HepG2 (cell line): ENCODE measurements at places on chromosomes 12 and 14.

DNA sequence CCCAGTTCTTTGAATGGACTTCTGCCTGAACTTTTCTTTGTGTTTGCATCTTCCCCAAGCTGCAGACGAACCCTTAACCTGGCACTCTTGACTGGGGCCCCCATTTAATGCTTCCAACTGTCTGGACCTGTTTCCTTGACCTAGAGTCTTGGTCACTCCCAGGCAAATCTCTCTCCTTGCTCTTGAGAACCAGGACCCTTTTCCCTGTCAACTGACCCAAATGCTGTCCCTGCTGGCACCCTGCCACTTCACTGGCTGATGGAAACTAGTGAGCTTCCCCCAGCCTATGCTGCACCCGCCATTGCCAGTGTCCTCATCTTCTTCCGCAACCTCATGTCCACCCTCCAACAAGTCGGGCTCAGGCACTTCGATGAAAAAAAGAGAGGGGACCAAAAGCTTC lies 79.5 kb downstream of the PRIMA1 start:
- no peak for DNase-seq

DNA sequence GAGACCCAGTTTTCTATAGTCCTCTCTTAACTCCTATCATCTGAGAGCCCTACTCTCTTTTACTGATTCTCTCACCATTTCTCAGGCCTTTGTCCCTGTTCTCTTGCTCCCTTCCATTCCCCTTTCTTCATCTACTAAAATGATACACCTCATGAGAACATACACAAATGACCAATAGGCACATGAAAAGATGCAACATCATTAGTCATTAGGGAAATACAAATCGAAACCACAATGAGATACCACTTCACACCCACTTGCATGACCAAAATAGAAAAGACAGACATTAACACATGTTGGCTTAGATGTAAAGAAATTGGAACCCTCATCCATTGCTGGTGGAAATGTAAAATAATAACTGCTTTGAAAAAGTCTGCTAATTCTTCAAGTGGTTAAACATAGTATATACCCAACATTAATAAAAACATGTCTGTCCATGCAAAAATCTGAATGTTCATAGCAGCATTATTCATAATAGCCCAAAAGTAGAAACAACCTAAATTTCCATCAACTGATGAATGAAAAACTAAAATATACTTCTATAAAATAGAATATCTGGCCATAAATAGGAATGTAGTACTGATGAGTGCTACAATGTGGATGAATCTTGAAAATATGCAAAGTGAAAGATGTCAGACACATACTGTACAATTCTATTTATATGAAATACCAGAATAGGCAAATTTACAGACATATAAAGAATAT lies 66.0 kb downstream of the DENND5B start:
- no peak for DNase-seq

- DNase-seq, result no peak
Observed at GRCh38 chr12:20097626-20098025, 270.7 kb upstream of the PDE3A start.

DNA sequence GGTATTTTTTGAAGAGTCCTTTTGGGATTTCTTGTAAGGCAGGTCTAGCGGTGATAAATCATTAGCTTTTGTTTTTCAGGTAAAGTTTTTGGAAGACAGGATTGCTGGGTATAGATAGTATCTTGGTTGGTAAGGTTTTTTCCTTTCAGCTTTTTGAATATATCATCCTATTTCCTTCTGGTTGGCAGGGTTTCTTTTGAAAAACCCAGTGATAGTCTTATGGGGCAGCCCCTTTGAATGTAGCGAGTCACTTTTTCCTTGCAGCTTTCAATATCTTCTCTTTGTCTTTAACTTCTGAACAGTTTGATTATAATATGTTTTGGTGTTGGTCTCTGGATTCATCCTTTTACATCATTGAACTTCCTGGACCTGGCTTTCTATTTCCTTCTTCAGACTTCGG lies 20.2 kb downstream of the TMX1 start:
- DNase-seq, result no peak

- no peak for DNase-seq
Observed at GRCh38 chr12:32163596-32163995, 56.9 kb downstream of the BICD1 start.

DNA sequence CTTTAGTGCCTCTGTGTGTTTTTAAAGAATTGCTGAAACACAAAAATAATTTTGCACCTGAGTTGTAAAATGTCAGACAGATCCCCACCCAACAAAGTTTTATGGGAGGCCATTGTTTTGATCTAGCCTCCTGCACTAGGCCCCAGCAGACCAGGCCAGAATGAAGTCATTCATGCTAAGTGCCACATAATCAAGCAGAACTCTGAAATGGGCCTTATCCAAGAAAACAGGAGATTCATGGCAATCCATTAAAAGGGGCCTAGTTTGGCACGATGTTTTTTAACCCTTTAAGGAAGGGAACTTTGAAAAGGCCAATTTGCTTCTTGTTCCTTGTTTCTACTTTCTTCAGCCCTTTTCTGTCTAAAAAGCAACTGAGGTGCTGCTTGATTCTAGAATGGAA lies 260.9 kb downstream of the ITPR2 start:
- DNase-seq, result no peak

GRCh38 chr12:20120403-20120725 lies 248.0 kb upstream of the PDE3A start:
- no peak for DNase-seq

DNA sequence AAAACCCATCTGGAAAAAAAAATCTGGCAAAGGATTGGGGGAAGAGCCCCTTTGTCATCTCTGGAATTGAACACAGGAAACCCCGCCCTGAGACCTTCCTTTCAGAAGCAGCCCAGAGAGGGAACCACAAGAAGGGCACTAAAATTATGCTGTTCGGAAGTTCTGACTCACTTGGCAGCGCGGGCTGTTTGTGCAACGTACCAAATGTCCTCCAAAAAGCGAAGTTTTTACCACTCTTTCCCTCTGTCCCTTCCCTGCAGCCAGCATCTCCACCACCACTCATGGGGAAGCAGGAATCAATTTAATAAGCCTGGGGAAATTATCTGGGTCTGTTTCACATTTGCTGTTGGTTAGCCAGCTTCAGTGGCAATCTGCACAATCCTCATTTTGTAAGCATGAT lies 3.2 kb upstream of the SYNE3 start:
- DNase-seq, result no peak

GRCh38 chr12:32379213-32379612 lies 20.1 kb upstream of the FGD4 start:
- DNase-seq, result no peak

- DNase-seq, result no peak
Observed at GRCh38 chr12:121057794-121058193, 18.7 kb upstream of the OASL start.

DNA sequence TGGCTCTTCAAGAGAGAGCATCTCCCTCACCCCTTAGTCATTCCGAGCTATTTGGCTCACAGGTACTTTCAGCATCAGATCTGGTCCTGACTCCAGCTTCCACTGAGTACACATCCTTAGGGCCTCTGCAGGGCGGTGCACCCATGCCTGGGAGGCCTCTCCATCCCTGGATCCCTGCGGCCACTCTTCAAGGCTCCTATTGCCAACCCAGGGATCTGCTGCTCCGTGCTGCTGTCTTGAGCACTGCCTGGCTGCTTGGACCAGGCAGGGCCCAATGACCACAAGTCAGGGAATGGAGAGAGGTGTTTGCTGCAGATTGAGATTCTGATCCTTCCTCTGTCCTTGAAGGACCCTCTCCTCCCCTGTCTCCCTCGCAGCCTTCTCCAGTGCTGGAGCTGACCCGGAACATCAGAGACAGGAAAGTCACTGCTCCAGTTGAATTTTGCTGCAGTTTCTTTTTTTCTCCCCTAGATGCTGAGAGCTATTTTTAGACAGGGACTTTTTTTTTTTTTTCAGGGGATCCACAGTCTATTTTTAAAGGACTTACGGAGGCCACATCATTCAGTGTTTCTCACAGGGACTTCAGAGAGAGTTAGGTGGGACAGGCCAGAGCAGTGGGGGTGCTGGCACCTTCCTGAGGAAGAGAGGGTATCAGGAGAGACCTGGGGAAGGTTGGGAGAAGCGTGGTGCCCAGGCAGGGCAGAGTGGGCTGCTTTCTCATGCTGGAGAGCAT lies 50.1 kb upstream of the KCNA1 start:
- no peak for DNase-seq

- no peak for DNase-seq
Observed at GRCh38 chr14:59377491-59377890, 87.7 kb downstream of the GPR135 start.

- DNase-seq, result no peak
Observed at GRCh38 chr12:80712866-80713265, 3.8 kb upstream of the MYF5 start.

DNA sequence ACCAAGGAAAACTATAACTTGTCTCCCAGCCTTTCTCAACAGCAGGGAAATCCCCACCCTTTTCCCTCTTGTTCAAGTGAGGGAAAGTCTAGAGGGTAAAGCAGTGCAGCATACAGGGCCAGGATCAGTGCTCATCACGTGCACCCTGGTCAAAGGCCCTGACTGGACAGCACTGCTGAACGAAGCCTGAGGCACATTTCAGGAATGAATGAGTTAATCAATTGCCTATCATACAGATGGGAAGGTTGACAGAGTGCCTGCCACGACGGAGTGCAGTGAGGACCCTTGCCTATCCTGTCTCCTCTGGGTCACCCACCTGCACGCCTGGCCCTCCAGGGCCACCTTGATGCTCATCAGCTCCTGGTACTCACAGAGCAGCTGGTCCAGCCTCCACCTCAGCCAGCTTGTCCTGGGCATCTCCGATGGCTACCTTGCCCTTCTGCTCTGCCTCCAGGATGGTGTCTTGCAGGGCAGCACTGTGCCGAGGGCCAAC lies 11.7 kb upstream of the KRT73 start:
- DNase-seq, result no peak

DNA sequence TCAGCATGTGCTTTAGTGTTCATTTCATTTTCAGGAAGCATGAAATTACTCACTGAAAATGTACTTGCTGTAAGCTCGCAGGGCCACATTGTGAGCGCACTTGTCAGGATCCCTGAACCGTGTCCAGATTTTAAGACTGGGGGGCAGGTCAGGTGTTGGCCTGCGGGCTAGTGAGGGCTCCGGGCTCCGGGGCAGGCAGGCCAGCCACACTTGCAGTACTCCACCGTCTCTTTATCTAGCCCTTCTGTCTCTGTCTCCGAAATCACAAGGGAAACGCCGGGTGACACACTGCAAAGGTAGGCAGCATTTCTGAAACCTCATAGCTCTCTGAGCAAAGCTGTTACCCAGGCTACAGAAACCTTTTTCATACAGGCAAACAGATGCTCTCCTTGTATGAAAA lies 98.7 kb downstream of the EML1 start:
- DNase-seq, result no peak

DNA sequence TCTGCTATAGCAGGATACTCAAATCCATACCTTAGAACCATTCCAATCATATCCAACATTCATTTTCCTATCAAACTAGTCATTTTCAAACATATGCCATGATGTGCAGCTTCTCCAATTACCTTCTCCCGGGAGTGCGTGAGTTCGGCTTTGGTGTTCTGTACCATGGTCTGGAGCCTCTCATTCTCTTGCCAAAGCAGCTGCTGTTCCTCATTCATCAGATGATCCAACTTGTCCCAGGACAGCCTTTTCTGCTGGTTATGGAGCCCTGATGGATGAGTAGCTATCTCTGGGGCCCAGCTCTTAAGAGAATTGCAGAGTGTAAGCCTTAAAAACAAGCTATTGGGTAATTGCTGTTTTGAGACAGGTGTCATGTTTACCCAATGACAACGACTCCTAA lies 71.1 kb upstream of the SAV1 start:
- DNase-seq, result no peak

DNA sequence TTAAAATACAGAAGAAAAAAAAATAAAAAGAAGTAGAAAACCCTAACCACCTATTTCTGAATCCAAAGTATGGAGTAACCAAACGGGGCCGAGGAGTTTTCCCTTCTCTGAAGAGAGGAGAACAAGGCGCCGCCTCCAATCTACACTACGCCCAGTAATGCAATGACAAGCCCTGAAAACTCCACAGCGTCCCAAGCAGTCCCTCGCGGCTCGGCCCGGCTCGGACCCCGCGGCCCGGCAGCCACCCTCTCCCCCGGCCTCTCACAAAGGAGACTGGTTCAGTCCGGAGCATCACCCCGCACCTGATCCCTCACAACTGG lies 371 bp downstream of the CHD8 start:
- no peak for DNase-seq

- no peak for DNase-seq
Observed at GRCh38 chr14:26694521-26694920, 96.7 kb upstream of the NOVA1 start.

GRCh38 chr12:1391722-1392121 lies 202.7 kb downstream of the FBXL14 start:
- DNase-seq, result no peak

DNA sequence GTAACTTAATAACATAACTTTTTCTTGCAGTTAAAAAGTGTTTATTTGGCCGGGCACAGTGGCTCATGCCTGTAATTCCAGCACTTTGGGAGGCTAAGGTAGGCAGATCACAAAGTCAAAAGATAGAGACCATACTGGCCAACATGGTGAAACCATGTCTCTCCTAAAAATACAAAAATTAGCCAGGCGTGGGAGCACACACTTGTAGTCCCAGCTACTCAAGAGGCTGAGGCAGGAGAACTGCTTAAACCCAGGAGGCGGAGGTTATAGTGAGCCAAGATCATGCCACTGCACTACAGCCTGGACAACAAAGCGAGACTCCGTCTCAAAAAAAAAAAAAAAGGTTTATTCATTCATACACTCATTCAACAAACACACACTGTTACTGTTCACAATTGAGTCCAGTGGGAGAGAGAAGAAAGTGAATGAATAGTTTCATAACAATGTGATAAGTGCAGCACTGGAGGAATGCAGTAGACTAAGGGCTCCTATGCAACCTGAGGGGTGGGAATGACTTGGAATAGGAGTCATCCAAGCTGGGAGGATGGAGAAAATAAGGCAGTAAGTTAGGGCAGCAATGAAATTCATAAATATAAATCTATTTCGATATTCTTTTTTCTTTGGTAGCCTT lies 19.8 kb downstream of the DAD1 start:
- no peak for DNase-seq

GRCh38 chr14:101215927-101216326 lies 312.4 kb upstream of the RTL1 start:
- DNase-seq, result no peak

DNA sequence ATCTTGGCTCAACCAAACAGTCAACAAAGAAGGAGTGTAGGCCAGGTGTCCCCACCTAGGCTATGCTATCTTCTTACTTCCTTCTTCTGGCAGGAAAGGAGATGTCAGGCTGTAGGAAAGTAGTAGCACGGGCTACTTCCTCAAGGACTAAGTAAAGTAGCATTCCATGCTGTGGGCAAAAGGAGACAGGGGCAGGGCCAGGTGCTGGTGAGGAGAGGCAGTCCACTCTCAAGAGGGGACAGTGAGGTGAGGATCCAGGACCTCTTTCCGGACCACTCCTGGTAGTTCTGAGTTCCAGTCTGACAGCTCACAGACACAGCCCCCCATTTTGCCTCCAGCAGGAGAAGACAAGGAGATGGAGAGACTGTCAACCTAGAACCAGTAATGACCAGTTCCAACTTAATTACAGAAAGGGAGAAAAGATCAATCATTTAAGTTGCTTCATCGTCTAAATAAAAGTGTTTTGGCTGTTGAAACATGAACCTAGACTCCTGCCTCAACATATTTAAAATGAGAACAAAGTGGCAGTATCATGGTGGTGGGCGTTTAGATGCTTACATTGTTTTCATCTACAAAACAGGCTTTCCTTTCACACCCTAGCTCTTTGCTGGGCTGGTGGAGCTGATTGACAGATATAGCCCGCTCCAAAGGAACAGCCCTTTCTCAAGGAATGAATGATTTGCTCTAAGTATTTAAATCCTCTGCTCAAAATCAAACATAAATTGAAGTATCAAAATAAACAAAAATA lies 5.1 kb upstream of the SSTR1 start:
- DNase-seq, result no peak
